Gastrocnemius medialis (tissue), 4 donors: ENCODE measurements at places on chromosomes 7 and 10. TPM values are rescaled to one million over a fixed set of nuclear protein-coding genes. Genes with fewer than 3 reads are reported as not detected.

SUPV3L1 gene
- 29.7 TPM for total RNA-seq

NUTM2E gene
- not detected for total RNA-seq

UPK3BL2 gene
- not detected for total RNA-seq

CLDN15 gene
- total RNA-seq = 0.87 TPM

DYDC2 gene
- total RNA-seq = not detected
